Posterior vena cava (tissue), 2 donors: ENCODE measurements at places on chromosomes 4 and X. TPM values are rescaled to one million over a fixed set of nuclear protein-coding genes. Genes with fewer than 3 reads are reported as not detected.

- DNase-seq: no peak
Measured at GRCh38 chrX:16081357-16081756, 42.0 kb upstream of the GRPR start.

DNA sequence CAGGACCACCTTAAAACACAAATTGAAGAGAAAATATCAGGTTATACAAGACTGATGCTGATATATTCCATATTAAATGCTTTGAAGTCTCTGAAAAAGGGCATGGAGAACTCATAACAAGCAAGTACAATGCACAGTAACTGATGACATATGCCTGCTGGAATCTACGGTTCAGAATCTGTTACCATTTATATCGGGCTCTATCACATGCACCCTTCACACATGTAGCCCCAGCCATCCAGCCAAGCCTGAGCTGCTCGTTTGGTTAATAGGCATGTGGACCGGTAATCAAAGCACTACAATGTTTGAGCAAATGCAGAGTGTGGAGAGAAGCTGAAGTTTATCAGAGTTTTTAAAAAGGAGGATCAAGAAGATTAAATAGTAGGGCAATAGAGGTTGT lies 11.8 kb downstream of the COMMD8 start:
- no peak for DNase-seq

- peak; percentile 93 for DNase-seq
Measured at GRCh38 chr4:3041192-3042142, 32.9 kb downstream of the HTT-AS start.

The CT45A3 gene
- total RNA-seq: not detected
